ENCODE measurements at places on chromosomes 4 and X.

GRCh38 chrX:120739300-120739699 is 109.4 kb upstream of the C1GALT1C1 start:
- no peak for DNase-seq

DNA sequence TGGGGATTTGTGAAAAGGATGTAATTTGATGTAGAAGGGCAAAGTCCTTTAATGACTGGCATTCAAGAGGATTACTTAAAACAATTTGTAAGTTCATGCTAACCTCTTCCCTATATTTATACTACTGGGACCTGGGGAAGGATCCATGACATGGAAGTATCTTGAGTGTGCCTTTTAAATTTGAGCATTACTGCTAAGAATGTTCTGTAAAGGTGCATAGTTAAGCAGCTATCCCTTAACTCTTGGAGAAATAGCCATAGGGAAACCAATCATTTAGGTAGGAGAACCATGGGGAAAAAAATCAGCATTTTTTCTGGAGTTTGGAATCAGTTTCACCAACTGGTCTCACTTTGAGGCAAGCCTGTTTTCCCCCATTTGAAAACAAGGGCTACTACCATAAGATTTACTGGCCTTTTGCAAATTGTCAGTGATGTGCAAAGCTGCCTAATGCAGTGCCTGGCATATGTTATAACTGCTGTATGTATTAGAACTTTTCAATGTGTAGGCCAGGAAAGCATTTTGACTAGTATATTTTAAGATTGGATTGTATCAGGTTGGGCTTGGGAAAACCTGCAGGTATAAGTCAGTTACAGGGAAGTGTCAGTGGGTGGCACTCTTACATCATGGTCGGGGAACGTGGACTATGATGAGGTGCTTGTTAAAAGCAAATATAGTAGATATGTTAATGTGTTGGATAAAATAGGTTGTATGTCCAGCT is 72.1 kb downstream of the PRSS12 start:
- peak; percentile 80 for DNase-seq

- DNase-seq, result no peak
Observed at GRCh38 chr4:156547891-156548290, 423.7 kb downstream of the PDGFC start.

DNA sequence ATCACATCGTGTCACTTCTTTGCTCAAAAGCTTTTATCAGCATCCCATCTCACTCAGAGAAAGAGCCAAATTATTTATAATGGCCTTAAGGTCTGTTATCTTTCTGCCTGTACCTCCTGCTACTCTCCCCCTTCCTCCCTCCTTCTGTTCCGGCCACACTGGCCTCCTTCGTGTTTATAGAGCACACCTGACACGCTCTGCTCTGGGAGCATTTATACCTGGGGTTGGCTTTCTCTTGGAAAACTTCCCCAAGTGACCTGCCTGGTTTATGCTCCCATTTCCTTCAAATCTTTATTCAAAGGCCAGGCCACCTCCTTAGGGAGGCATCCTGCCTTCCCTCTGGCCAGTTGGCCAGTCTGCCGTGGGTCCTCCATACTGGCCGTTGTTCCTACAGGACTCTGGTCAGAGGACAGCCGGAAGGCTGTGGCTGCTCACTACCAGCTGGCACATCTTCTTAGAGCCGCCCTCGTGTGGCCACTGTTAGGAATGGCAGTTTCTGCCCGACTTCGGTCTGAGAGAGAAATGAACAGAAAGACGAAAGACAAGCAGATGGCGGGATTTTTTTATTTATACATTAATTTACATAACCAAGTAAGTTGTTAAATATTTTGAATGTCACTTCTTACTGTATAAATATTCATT is 80.2 kb upstream of the CBLL2 start:
- DNase-seq, result peak; percentile 46

- peak; percentile 10 for DNase-seq
Observed at GRCh38 chr4:141575884-141576283, 60.5 kb upstream of the IL15 start.

GRCh38 chrX:17547658-17548057 is 172.7 kb downstream of the NHS start:
- no peak for DNase-seq

- peak; percentile 35 for DNase-seq
Observed at GRCh38 chr4:85676850-85677590, 202.1 kb downstream of the ARHGAP24 start.

GRCh38 chrX:13816643-13817627 is at the start of gene GPM6B:
Gene GPM6B (minus strand): TSS chrX:13817093. CDS start chrX:13816904, 189 bp downstream.
- DNase-seq, result peak; percentile 16

- no peak for DNase-seq
Observed at GRCh38 chr4:98482847-98483806, 175.3 kb downstream of the TSPAN5 start.

GRCh38 chrX:38856670-38857265 is 55.5 kb downstream of the MID1IP1 start:
- no peak for DNase-seq

Data from tongue (tissue), 3 donors.